Lung (tissue), 17 donors: ENCODE measurements at places on chromosomes 4 and X. TPM values are rescaled to one million over a fixed set of nuclear protein-coding genes. Genes with fewer than 3 reads are reported as not detected.
A peak's percentile ranks its signal among the peaks of the same experiment; 100 is the strongest.

Gene ZNF280C
- total RNA-seq = 7.3 TPM

Gene HCCS
- total RNA-seq = 20.4 TPM

Gene HHIP
- 93.9 TPM for total RNA-seq

Gene STBD1
- total RNA-seq = 4.8 TPM

DNA sequence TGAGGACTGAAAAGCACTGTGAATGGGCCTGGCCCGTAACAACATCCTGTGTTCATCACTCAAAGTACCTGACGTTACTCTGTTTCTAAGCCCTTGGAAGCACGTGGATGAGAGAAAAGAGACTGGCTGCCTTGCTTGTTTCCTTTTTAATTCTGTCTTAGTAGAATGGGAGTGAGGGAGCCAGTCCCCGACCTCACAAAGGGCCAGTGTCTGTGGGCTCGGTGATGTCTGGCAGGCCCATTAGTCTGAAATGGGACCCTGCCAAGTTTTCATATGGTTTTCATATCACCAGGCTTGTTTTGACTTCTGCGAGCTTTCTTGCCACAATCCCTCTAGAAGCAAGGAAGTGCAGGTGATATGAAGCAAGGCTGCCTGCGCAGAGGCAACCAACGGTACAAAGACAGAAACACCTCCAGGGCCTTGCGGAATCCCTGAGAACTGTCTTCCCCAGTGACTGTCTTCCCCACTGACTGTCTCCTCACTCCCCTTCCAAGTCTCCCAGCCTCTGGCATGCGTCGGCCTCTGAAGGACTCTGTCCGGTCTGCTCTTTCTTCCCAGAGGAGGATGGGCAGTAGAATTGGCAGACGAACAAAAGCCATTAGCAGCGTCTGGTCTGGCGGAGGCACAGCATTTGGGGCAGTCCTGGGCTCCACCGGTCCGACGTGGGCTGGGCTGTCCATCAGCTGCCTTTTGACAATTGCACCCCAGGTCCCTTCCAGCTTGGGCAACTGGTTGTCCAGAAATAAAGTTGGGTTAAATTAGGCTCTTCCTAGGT, 20.2 kb upstream of the RASL11B start:
- no peaks in the 10 kb centered on the region for H3K36me3 ChIP-seq
- no peak overlapping the region for H3K4me3 ChIP-seq
- H3K27me3 ChIP-seq = no peaks in the 10 kb centered on the region
- peaks cover 34% of the 10 kb centered on the region for H3K4me1 ChIP-seq

DNA sequence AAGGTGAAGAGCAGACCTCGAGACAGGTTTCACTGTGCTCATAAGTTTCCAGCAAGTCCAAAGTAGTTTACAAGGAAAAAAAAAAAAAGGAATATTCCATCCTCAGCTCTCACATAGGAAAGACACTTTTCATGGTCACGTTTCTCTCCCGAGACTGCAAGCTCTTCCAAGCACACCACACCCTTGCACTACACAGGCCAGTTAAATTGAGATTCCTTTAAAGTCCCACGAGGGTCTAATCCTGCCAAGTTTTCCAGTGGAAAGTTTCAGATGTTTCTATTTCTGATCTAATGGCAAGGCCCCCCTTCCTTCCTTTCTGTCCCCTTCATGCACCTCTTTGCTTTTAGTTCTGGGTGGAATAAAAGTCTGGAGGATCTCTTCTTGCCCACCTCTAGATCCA, 67.9 kb upstream of the PCDH19 start:
- no peak overlapping the region for H3K27ac ChIP-seq
- no peaks in the 10 kb centered on the region for H3K4me1 ChIP-seq
- H3K27me3 ChIP-seq = peaks cover 2% of the 10 kb centered on the region
- no peaks in the 10 kb centered on the region for H3K36me3 ChIP-seq
- no peak for DNase-seq

GRCh38 chr4:69731847-69732246, 28.6 kb downstream of the SULT1B1 start:
- H3K27ac ChIP-seq = no peak overlapping the region
- no peaks in the 10 kb centered on the region for H3K27me3 ChIP-seq
- peak; percentile 86 for DNase-seq
- no peak overlapping the region for H3K4me3 ChIP-seq
- H3K36me3 ChIP-seq = no peaks in the 10 kb centered on the region
- H3K4me1 ChIP-seq = peaks cover 31% of the 10 kb centered on the region

GRCh38 chrX:386768-387575, at the start of gene PPP2R3B:
Gene PPP2R3B, minus strand, starts transcription at chrX:386907. Its CDS starts 216 bp downstream, at chrX:386691.
- H3K27me3 ChIP-seq = no peaks in the 10 kb centered on the region
- peak within 1 kb of the TSS; percentile 99 for H3K27ac ChIP-seq
- peak within 1 kb of the TSS; percentile 81 for H3K4me3 ChIP-seq
- H3K36me3 ChIP-seq = no peaks in the 10 kb centered on the region
- H3K4me1 ChIP-seq = peaks cover 5% of the 10 kb centered on the region

DNA sequence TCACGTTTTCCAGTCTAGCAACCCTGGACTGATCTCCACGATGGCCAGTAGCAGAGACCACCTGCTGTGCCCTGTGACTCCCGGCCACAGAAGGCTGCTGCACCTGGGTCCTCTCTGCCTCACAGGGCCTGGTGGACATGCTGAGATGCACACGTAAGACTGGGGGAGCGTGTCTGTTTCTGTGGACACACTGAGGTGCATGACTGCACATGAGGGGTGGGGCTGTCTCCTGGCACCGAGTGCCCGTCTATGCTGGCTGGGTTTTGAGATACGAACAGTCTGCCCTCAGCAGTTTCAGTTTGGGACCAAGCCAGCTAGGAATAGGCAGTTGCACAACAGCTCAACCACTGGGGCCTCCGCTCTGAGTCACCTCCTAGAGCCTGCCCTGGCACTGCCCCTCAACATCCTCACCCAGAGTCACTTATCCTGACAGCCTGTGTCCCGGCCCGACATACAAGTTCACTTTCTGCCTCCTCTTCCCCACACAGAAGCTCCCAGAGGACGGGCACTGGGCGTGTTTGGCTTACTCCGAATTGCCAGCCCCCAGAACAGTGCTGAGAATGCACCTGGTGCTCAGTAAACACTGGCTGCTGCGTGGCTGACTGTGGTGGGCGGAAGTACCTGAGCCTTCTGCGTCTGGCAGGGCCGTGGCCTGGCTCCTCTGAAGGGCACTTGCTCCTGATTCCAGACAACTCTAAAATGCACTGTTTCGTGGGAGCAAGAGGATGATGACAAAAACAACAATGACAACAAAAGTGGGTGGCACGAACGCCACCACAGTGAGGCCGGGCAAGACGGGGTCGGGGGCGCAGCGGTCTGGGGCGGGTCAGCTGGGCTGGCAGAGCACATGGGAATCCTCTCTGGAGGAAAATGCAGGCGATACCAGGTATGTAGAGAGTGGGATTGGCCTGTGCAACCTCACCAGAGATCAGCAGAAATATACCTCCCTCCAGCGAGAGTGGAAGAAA, 30.9 kb downstream of the RNF212 start:
- DNase-seq = peak; percentile 28
- no peak overlapping the region for H3K4me3 ChIP-seq
- H3K36me3 ChIP-seq = no peaks in the 10 kb centered on the region
- H3K27ac ChIP-seq = peak overlapping the region; percentile 71
- no peaks in the 10 kb centered on the region for H3K27me3 ChIP-seq

GRCh38 chr4:39330353-39330752, 35.8 kb downstream of the RFC1 start:
- no peak for DNase-seq
- peaks cover 3% of the 10 kb centered on the region for H3K36me3 ChIP-seq
- H3K4me1 ChIP-seq = peaks cover 2% of the 10 kb centered on the region
- H3K27ac ChIP-seq = no peak overlapping the region
